ENCODE measurements at places on chromosomes 2 and 18.

GRCh38 chr2:42359965-42360483, 993 bp downstream of the COX7A2L start:
- no peaks in the 10 kb centered on the region for H3K36me3 ChIP-seq
- no peak for DNase-seq
- peak overlapping the region; percentile 81 for H3K4me3 ChIP-seq
- peaks cover 18% of the 10 kb centered on the region for H3K4me1 ChIP-seq
- no peak overlapping the region for H3K27ac ChIP-seq
- peaks cover 5% of the 10 kb centered on the region for H3K27me3 ChIP-seq

DNA sequence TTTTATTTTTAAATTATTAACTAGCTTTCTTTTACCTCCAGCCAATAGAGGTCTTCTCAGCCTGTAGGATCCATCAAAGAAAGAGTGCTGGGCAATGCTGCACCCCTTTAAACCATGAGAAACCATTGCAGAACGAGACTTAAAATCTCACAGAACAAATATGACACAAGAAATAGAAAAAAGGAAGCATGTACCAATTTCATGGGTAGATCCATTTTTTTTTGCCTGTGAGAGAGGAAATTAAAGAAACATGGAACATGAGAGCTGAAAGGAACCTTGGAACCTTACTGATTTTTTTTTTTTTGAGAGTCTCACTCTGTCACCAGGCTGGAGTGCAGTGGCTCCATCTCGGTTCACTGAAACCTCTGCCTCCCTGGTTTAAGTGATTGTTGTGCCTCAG, 14.0 kb downstream of the HRH4 start:
- H3K4me1 ChIP-seq, result no peaks in the 10 kb centered on the region
- no peaks in the 10 kb centered on the region for H3K36me3 ChIP-seq
- DNase-seq, result no peak
- H3K27me3 ChIP-seq, result no peaks in the 10 kb centered on the region
- no peak overlapping the region for H3K27ac ChIP-seq

- H3K27ac ChIP-seq, result no peak overlapping the region
- DNase-seq, result no peak
- H3K4me1 ChIP-seq, result peaks cover 13% of the 10 kb centered on the region
- no peak overlapping the region for H3K4me3 ChIP-seq
- H3K27me3 ChIP-seq, result no peaks in the 10 kb centered on the region
These were observed 17.0 kb upstream of the HPCAL1 start for GRCh38 chr2:10285556-10286198.

DNA sequence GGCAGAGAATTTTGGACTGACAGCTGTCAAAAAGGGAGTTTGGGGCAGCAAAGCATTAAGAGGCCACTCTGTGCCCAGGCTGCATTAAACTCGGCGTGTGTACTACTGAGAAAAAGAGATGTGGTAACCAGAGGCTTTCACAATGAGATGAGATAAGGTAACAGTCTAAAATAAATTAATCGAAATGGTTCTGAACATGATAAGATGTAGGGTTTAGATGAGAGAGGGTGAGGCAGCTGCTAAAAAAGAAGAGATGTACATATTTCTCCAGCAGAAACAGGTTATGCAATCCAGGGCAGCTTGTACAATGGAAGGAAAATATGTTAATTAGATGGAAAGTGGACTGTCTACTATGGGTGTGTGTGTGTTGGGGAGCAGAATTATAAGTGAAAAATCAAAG, 39.2 kb upstream of the ACTR3 start:
- H3K36me3 ChIP-seq, result no peaks in the 10 kb centered on the region
- H3K27me3 ChIP-seq, result no peaks in the 10 kb centered on the region
- DNase-seq, result no peak
- H3K4me1 ChIP-seq, result no peaks in the 10 kb centered on the region
